ENCODE measurements at places on chromosomes 1 and 21.

- DNase-seq, result no peak
Observed at GRCh38 chr1:237025358-237026074, 16.5 kb upstream of the RYR2 start.

DNA sequence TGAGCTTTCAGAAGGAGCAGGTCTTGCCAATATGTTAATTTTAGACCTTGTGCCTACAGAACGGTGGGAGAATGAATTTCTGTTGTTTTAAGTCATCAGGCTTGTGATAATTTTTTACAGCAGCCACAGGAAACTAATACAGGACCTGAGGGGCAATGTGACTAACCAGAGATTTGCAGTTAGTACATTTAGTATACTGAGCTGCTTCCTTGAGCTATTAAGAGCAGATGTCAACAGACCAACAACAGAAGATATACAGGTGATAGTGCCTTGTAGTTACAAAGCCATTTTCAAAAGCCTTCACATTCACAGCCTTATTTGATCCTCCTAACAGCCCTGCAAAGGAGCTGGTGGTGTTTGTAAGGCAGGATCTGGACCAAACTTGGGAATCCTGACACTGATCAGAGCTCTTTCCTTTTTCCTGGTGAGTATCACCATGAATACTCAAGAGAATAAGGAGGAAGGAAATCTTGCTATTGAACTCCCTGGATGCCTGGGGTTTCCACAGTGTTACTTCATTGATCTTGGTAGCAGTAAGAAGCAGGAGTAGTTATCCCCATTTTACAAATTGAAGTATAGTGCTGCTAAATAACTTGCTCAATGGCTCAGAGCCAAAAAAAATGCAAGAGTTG, 4.7 kb upstream of the SLAMF1 start:
- DNase-seq, result no peak

DNA sequence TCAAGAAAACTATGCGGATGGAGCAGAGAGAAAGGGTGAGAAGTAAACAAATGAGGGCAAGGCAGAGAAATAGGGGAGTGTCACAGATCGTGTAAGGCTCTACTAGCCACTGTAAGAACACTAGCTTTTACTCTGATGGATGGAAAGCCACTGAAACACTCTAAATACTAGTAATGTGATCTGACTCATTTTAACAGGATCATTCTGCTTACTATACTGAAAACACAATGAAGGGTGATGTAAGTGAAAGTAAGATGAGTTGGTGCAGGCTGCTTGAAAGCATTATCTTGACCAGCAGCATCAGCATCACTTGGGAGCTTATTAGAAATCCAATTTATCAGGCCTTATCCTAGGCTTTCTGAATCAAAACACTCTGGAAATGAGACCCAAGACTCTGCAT, 32.7 kb downstream of the TUT4 start:
- no peak for DNase-seq

- no peak for DNase-seq
Observed at GRCh38 chr1:204471687-204472086, 22.9 kb downstream of the PIK3C2B start.

GRCh38 chr21:42142141-42142540, 71.0 kb downstream of the UMODL1 start:
- DNase-seq, result no peak

- no peak for DNase-seq
Observed at GRCh38 chr1:93851878-93852277, 27.1 kb downstream of the DNTTIP2 start.

DNA sequence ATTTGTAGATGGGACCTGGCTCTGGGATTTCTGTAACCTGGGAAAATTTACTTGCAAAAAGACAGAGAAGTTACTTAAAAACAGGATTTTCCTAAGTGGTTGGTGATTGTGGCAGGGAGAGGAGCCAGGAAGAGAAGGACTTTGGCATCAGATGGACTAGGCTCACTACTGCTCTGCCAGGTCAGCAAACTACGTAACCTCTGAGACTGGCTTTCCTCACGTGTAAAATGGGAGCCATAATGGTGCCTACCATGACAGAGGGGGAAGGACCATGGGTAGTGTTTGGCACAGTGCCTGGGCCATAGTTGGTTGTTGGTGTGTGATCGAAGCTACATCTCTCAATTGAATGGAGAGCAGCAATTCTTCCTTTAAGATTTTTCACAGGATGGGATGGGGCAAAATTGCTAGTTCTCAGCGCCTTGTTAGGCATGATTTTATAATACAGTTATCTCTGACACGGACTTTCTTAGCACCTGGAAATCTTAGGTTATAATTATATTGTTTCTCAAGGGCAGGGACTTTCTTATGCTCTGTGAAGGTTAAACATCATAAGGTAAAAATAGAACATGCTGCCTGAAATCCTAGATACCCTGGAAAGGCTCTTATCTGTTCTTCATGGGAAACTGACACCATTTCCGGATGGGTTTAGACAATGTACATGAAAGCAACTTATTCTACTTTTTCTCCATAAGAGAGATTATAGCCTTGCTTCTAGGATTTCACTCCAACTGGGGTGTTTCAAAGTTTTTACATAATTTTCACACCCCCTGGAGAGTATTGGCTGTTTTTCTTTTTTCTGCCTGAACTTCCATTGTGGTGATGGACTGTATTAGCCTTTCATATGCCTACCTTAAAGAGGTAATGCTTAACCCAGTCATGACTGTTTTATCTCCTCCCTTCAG, 10.9 kb downstream of the ROR1 start:
- no peak for DNase-seq

DNA sequence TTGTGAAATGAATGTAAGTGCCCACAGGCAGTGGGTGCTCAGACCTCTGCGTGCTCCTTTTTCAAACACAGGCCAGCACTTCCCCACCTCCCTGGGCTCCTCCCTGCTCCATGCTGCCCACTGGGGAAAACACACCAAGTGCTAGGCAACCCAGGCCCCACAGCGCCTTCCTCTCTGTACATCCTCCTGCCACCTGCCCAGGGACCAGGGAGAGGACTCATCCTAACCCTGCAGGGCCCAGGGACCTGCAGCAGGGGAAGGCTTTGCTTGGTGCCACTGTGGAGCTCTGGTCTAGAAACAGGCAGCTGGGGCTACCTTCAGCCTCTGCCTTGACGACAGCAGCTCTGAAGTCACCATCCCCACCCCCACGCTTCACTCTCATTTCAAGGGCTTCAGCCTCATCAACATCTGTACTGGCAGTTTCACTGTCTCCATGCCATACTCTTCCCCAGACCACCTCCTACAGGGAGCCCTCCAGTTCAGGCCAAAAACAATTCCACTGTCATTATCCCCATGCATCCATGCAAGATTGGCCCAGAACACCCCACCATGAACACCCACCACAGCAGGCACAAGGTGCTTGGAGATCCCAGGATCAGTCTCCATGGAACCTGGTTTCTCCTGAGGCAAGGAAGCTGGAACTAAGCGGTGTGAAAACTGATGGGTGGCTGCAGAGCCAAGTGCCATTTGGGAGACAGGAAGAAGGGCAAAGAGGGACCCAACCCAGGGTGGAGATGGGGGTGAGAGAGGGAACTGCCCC, 1.1 kb downstream of the IGSF8 start:
- no peak for DNase-seq

- DNase-seq, result no peak
Observed at GRCh38 chr1:12665511-12665910, 21.6 kb downstream of the AADACL4 start.

GRCh38 chr1:221944247-221944870, 202.5 kb upstream of the DUSP10 start:
- no peak for DNase-seq

DNA sequence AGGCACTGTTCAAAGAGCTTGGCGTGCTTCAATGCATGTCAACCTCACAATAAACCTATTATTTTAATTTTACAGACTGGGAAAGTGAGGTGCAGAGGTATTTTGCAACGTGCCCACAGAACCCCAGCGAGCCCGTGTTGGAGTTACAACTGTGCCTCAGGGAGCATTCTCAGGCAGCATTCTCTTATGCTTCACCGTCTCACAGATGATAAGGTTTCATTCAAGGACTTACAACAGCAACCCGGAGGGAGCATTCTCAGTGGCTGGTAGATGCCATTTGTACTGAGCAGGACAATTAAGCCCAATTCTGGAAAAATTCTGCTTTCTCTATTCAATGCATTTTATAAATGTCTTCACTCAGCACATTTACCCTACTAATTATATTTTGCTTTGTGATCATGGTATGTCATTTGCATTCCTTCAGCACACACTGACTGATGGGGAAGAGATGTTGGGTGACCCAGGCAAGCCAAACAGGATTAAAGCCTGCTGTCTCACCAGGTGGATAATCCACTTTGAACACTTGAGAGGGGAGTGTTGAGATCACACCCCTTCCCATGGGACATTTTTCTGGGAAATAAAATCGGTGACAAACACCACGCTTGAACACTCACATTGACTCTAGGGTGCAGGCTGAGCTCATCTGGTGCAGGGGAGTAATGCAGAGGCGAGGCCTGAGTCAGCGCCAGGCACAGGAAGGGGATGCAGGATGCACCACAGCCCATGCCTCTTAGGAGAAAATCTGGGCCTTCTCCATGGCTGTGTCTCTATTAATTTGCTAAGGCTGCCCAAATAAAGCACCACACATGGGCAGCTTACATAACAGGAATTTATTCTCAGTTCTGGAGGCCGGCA, 113.9 kb downstream of the CLIC6 start:
- DNase-seq, result no peak

GRCh38 chr1:208866386-208866955, 622.3 kb upstream of the PLXNA2 start:
- no peak for DNase-seq

GRCh38 chr1:150549496-150550221, 451 bp downstream of the ADAMTSL4 start:
- no peak for DNase-seq

DNA sequence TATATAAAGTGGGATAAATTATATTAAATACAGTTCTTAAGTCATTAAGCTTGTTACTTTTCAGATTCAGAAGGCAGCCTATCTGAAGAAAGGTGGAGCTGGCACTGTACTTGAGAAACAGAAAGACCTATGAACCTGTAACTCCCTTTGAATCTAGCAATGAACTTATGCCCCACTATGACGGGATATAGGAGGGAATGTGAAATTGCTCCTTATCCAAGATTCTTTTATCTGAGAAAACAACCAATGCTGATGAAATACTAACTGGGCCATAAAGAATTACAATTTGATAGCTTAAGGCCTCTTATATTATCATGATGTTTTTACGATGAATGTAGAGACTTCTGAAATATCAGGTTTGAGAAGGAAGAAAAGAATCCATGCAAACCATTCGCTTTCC, 50.1 kb downstream of the ATP1B1 start:
- no peak for DNase-seq

DNA sequence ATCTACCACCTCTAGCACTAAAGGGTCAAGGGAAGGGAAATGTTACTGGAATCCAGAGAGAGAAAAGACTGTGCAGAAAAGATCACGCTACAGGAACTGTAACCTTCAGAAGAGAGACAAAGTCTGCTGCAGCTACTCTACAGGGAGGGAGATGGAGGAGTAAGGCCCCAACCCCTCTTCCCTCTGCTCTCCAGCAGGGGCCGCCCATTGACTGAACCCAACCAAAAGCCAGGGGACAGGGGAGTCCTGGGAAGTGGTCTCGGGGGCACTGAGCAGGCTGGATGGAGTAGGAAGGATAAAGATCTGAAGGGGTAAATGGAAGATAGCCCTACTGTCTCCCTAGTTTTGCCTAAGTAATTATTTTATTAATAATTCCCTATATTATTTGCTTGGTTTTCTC, 72.8 kb upstream of the NR5A2 start:
- no peak for DNase-seq

DNA sequence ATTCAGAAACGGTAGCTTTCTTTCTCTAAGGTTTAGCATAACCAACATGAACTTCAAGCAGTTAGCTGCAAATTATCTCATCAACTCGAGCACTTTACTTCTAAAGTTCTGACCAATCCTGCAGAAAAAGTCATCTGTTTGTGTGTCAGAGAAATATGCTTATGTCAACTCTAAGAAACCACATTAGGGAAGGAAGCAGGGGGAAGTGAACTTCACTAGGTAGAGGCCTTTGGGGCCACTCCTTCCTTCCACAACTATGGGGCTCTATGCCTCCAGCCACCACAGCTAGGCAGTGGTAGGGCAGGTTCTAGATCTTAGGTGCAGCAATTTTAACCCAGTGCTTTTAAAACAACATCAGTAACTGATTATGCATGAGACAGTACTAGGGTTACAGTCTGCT, 375.9 kb downstream of the DSCAM start:
- DNase-seq, result no peak

GRCh38 chr1:99988210-99988765, 18.5 kb downstream of the SLC35A3 start:
- DNase-seq, result no peak

- DNase-seq, result no peak
Observed at GRCh38 chr1:150577557-150578271, 1.7 kb downstream of the MCL1 start.

- no peak for DNase-seq
Observed at GRCh38 chr21:46091118-46091517, 6.8 kb upstream of the COL6A2 start.

DNA sequence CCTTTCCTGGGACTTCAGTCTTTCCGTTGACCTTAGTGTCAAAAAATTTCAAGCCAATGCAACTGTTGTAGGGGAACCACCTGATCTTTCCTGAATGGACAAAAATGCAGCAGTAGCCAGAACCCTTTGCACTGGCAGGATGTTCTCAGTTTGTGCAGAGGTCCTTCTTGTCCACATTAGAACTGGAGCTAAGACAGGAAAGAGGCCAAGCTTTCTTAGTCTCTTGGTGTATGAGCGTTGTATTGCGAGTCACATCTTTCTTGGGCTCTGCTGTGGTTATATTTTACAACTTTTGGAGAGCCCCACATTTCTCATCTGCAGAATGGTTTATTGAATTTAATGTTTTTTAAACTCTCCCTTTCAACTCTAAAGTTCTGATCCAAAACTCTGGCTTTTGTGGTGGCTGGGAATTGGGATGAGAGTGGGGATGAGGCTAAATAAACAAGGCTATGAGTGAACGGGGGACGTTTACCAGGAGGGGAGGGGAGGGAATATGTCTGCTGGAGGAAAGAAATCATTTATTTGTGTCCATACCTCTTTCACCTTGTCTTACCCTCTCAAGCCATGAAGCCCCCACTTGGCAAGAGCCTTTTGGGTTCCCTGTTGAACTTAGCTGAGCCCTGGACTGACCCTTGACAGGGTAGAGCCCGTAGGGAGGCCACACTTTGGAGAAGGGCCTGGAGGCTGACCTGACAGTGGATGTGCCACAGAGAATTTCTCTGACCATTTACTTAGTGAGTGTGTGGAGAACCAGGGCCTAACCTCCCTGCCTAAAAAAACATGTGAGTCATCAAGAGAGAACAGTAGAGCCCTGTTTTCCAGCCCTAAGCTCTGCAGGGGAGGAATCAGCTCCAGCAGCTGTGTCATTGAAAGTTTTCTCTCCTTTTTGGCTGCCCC, 586 bp downstream of the CHI3L2 start:
- no peak for DNase-seq

DNA sequence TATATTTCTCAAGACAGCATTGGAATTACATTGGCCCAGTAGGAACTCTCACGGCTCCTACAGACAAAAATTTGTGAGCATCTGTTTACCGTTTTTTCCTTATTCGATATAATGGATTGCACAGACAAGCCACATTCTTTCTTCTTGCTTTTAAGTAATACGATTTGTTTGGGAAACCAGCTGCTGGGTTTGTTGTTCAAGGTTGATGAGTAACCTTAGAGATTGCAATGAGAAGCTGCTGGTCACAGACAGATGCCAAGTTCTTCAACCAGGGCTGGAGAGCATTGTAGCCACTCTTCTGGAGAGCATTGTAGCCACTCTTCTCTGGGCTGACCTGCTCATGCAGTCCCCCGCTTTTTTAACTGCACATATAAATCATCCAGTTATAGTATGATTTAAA, 1.4 kb upstream of the MIA3 start:
- no peak for DNase-seq

GRCh38 chr1:36570478-36571060, 87.9 kb upstream of the CSF3R start:
- no peak for DNase-seq

GRCh38 chr1:228109073-228109961, at the start of gene MRPL55:
MRPL55 (minus strand) TSS chr1:228109299; CDS start chr1:228108260, 1,039 bp downstream.
- DNase-seq, result peak; percentile 97
